ENCODE measurements at places on chromosomes 16 and 17.

DNA sequence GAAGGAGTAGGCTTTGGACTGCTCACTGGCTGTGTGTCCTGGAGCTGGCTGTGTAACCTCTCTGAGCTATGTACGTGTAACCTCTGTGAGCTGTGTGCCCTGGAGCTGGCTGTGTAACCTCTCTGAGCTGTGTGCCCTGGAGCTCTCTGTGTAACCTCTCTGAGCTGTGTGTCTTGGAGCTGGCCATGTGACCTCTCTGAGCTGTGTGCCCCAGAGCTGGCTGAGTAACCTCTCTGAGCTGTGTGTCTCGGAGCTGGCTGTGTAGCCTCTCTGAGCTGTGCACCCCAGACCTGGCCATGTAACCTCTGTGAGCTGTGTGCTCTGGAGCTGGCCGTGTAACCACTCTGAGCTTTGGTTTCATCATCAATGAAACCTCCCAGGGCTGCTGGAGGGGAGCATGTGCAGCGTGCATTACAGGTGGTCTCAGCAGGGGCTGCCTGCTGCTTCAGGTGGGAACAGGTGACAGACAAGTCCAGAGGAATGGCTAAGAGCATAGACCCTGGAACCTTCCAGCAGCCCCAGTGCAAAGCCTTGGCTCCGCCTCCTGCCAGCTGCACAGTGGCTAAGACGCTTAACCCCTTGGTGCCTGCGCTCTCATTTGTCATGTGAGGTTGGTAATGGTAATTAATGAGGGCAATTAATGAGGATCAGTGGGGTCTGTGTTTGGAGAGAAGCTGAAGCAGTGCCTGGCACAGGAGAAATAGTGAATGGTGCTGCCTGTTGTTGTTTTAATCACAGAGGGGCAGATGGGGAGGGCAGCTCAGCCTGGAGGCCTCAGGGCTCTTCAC, 86.7 kb downstream of the KATNIP start:
- no peak for DNase-seq

DNA sequence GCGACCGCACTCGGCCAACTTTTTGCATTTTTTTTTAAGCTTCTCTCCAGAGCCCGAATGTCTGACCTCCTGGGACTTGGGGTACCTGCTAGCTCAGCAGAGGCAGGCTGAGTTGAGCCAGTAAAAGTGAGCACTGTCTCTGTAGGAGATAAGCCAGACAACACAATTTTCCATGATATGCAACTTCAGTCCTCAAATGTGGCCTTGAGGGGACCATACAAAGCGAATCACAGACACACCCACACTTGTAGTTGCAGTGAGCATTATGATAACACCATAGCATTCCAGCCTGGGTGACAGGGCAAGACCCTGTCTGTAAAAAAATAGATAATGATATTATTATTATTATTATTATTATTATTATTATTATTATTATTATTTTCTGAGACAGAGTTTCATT, 2.6 kb downstream of the DPEP2 start:
- DNase-seq, result no peak

DNA sequence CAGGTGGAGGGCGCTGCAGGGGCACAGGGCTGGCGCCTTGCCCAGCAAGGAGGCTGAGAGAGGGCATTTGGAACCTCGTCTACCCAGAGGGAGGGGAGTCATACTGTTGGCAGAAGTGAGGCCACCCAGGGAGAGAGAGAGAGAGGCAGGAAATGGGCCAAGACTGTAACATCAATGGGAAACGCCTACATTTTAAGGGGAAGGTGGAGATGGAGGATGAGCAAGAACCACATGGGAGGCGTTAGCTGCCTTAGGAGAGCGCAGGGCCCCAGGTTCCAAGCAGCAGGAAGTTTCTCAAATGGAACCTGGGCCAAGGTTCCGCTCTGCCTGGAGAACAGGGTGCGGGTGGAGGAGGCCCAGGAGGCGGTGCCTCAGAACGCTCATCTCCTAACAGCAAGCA, 2.7 kb upstream of the WFDC1 start:
- DNase-seq, result no peak

GRCh38 chr17:60151355-60151754, 1.6 kb downstream of the CA4 start:
- no peak for DNase-seq

GRCh38 chr17:39213852-39214251, 11.9 kb downstream of the STAC2 start:
- no peak for DNase-seq

DNA sequence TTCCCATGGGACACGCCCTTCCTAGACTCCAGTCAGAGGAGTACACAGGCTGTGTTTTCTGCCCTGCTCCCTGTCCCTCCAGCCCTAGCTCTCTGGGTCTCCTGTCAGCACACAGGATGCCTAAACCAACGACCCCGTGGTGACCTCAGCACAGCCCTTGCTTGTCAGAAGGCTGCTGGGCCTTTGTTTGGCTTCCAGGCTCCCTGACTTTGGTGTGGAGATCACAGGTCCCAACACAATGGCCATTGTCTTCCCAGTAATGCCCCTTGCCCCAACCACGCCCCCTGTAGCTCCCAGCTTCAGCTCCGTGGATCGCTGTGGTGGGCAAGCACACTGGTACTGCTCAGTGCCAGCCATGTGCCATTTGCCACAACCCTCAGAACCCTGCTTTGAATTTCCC, 15.0 kb downstream of the HNF1B start:
- DNase-seq, result no peak

- DNase-seq, result no peak
These were observed 607.2 kb downstream of the WWOX start for GRCh38 chr16:78706637-78707036.

- DNase-seq, result no peak
These were observed 39.9 kb downstream of the DHRS7B start for GRCh38 chr17:21166595-21167210.

DNA sequence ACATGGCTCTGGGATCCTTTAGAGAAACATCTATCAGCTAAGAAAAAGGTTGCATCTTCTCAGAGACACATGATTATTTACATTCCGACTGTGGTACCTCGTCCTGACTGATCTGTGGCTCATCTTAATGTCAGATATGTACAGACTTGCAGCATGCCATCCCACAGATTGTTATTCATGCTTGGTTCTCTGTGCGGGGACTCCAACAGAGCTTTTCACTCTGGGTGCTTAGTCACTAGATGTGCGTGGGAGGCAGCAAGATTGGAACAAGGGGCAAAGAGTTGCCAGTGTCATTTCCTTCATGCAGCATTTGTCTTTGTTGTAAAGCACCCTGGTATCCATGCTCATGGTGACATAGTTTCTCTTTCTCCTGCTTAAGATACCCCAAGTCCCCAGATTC, 179.1 kb upstream of the CACNG5 start:
- DNase-seq, result no peak

GRCh38 chr16:50282010-50282538, 15.7 kb downstream of the ADCY7 start:
- no peak for DNase-seq

DNA sequence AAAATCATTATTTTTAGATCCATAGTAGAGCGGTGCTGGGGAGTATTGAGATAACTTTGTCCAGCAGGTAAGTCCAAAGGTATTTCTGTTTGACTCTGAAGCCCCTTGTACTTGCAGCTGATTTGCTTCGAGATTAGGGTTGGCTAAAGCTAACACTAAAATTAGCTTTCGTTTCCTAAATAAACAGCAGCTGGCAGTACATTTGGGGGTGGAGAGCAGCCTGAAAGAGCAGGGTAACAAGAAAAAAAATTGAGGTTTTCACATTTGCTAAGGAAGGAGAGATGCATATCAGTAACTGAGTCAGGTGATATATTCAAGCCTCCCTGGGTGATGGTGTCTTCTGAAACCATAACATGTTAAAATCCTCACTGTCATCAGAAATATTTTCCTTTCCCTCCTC, 37.4 kb upstream of the TMC5 start:
- DNase-seq, result no peak

GRCh38 chr16:54597222-54597621, 310.6 kb upstream of the IRX3 start:
- no peak for DNase-seq

GRCh38 chr17:31824766-31825360, 34.2 kb downstream of the COPRS start:
- DNase-seq, result no peak

DNA sequence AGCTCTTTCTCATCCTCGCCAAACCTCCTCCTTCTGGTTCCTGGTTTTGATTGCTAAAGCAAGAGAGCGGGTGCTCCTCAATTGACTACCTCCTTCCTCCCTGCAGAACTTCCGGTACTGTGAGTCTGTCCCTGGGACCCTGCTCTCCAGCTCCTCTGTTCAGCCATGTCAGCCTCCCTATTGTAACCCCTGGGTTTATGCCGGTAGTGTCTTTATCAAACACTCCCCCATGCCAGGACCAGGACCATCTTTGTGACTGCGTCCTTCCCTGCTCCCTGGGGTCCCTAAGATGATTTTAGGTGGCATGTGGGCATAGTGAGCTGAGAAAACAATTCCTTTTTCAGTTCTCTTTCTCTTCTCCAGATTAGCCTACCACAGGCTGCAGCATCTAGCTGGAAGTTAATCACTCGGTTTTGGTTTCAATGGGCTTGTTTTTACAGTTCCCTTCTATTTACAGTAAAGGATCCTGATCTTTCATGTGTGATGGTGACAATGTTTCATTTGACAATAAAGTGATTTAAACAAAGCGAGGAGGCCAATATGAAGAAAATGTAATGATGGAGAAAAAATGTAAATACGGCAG, 27.7 kb upstream of the IL21R start:
- no peak for DNase-seq

DNA sequence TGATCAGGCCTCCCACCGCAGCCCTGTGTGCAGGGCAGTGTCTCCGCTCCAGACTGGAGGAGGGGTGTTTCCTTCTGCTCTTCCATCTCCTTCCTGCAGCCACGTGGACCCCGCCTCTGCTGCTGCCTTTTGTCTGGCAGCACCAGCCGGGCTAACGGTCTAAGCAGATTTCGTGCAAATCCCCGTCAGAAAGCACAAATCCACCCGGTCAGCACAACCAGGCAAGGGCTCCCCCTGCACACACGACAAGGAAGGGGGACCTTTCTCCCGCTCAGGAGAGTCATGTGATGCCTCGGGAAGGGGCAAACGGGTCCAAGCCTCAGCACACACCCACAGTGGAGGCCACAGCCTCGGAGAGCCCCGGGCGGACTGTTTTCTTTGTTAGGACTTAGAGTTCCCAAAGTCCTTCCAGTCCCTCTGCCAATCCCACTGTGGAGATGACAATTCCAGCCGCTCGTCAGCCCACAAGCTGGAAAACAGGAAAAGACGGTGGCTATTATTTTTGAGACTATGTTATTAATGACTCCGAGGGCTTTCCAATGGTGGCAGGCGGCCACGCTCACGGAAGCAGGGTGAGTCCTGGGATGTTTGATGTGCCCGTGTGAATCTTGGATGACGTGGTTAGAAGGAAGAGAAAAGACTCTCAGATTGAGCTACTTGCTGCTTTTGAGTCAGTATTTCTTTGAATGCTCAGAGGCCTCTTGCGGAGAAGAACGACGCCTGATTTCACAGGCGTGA, 22.5 kb upstream of the MEAK7 start:
- no peak for DNase-seq

DNA sequence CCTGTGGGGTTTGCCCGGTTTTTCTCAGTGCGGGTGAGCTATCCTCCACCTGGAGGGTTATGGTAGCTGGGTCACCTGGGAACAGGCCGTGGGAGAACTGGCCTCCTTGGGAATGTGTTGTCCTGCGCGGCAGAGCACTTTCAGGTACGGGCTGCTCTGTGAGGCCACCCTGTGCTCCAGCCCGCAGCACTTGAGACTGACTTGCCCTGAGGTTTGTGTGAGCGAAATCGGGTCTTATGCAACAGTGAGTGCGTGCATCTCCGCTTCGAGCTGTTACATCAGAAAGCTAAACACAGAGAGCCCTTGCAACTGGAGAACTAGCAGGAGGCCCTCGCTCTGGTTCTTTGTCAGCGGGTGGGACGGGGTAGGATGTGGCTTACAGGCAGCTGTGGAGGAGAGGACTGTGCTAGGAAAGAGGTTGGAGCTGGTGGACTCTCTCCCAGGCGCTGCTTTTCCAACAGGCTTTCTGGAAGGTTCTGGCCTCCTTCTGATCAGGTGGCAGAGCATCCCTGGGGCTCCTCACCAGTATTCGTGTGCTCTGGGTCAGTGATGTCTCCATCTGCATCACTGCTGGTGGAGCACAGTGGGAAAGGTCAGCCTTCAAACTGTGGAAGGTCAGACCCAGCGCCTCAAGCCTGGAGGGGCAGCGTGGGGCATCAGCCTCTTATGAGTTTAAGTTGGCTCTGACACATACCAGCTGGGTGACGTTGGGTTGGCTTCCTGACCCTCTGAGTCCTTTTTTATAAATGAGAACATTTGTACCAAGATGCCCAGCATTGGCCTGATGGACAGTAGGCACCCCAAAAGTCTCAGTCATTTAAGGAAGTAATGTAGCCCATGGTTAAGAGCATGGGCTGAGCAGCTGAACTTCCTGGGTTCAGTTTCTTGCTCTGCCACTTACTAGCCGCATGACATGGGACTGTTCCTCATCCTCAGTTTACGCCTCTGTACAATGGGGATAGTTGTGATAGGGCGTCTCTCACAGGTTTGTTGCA, 76.3 kb downstream of the KSR1 start:
- DNase-seq, result no peak

DNA sequence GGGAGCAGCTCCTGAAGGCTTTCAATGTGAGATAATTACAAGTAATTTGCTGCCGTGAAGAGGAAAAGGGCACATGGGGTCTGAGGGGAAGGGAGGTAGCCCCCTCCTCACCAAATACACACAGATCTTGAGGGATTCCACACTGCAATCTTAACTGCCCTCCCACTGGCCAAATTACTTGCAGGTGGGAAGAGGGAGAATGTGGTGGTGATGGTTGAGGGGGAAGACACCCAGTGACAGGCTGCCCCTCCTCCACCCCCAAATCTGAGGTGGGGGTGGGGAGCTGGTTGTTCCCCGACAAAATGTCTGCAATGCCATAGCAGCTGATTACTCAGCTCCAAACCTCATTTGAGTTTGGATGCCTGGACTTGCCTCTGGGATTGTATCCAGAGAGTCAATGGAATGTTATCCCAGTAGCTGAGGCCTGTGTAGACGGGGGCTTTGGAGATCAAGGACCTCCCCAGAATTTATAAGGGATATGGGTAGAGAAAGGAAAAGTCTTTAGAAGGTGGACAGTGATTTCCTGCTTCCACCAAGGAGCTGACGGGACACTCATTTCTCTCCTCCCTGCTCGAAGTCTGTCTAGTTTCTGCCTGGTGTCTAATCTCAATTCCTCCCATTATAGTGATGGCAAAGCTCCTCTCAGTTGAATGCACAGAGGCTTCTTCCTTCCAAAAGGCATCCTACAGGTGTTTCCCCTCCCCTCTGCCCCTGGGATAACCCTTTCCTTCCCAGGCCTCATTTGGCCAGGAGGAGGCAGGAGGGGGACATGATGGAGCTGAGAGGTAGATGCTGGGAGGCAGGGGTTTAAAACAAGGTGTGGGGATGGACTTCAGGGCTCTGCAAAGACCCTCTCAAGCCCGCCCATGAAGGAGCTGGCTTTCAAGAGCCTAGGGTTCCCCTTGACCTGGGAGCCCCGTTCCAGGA, 8.7 kb downstream of the DLX4 start:
- DNase-seq, result no peak

DNA sequence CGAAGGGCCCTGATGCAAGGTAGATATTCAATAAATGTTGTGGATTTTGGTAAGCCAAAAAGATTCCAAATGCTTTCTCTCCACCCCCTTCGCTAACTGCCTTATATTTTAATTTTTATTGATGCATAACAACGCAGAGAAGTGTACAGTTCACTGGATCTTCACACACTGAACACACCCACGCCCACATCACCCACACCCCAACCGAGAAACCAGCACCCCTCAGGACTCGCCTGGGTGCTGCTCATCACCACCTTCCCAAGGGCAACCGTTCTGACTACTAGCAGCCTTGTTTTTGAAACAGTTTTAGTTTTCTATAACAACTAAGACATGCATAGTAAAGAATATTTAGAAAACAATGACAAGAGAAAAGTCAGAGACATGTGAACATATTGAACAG, 9.1 kb upstream of the PLCG2 start:
- DNase-seq, result no peak

- DNase-seq, result no peak
These were observed 259.0 kb downstream of the HS3ST4 start for GRCh38 chr16:25950586-25951281.
